T-helper 1 cell treated with Interleukin-12 subunit alpha and Interleukin-12 subunit beta and Interleukin-4 antibody, amounts not matched to agents 30 ng/mL and 1 ng/mL, for 36 hours (primary cell): ENCODE measurements at places on chromosomes 7 and 10. TPM values are rescaled to one million over a fixed set of nuclear protein-coding genes. Genes with fewer than 3 reads are reported as not detected.

The CLRN3 gene
- total RNA-seq = not detected in 2 replicates

The MYL10 gene
- total RNA-seq = not detected in 2 replicates

The CCDC3 gene
- total RNA-seq = 0.15 and 0.27 TPM in 2 replicates

The GSDME gene
- total RNA-seq = 3.8 and 3.9 TPM in 2 replicates

The CFAP43 gene
- total RNA-seq = not detected in 2 replicates

The MINPP1 gene
- 12.6 and 13.1 TPM in 2 replicates for total RNA-seq

The PLXNA4 gene
- 5.9 and 7.8 TPM in 2 replicates for total RNA-seq

The AIMP2 gene
- 41.3 TPM in 2 replicates for total RNA-seq

The FXYD4 gene
- not detected in 2 replicates for total RNA-seq

The MAD1L1 gene
- total RNA-seq = 111 and 112 TPM in 2 replicates

The TDRD1 gene
- total RNA-seq = 0.05 and 0.10 TPM in 2 replicates

The H2AZ2 gene
- total RNA-seq = 257 and 263 TPM in 2 replicates

The LRRD1 gene
- not detected in 2 replicates for total RNA-seq
